ENCODE measurements at places on chromosomes 7 and 10.
A peak's percentile ranks its signal among the peaks of the same experiment; 100 is the strongest.

DNA sequence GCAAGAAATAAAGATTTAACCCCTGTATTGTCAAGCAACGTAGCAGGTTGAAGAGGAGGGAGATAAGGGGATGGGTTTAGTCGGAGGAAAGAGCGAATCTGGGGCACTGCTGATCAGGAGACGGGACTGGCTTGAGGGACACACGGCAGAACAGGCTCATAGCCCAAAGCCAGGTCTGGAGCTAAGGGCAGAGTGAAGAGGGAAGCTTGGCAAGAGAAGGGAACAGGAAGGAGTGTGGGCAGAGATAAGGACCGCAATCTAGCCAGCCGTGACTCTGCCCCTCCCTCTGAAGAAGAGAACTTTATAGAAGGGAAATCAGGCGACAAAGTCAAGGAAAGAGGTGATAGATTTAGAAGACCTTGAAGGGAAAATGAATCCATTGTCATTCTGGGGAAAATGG, 67.6 kb downstream of the CAV1 start:
- H3K4me3 ChIP-seq, result no peak overlapping the region
- no peak overlapping the region for H3K27ac ChIP-seq
- peaks cover 23% of the 10 kb centered on the region for H3K27me3 ChIP-seq
- DNase-seq, result peak; percentile 28

DNA sequence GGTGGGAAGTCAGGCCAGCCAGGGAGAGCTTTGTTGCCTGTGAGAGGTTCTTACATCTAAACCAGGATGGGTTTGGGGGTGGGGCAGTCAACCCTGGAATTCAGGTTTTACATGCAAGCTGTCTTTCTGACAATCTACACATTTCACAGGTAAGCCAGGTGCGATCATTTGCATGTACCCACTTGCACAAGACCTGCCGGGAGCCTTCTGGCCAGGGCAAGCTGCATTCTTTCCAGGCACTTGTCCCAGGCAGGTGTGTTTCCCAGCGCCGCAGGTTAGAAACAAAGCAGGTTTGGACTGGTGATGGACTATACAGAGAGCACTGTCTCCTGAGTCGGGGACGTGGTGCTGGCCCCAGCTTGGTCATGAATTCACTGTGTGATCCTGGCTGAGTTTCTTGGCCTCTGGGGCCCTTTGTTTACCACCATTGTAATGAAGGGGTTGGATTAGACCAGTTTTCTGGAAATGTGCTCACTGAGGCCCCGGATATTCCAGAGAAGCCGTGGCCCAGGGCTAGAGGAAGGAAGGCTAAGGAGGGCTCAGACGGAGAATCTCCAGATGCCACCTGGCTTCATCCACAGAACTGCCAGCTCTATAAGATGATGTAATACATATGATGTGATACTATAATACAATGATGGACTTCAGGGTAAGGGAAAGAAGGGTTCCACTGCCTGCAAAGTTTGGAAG, 205.2 kb upstream of the SVIL start:
- DNase-seq, result no peak
- H3K4me3 ChIP-seq, result no peak overlapping the region
- H3K27ac ChIP-seq, result no peak overlapping the region
- H3K36me3 ChIP-seq, result no peaks in the 10 kb centered on the region
- H3K4me1 ChIP-seq, result no peaks in the 10 kb centered on the region

DNA sequence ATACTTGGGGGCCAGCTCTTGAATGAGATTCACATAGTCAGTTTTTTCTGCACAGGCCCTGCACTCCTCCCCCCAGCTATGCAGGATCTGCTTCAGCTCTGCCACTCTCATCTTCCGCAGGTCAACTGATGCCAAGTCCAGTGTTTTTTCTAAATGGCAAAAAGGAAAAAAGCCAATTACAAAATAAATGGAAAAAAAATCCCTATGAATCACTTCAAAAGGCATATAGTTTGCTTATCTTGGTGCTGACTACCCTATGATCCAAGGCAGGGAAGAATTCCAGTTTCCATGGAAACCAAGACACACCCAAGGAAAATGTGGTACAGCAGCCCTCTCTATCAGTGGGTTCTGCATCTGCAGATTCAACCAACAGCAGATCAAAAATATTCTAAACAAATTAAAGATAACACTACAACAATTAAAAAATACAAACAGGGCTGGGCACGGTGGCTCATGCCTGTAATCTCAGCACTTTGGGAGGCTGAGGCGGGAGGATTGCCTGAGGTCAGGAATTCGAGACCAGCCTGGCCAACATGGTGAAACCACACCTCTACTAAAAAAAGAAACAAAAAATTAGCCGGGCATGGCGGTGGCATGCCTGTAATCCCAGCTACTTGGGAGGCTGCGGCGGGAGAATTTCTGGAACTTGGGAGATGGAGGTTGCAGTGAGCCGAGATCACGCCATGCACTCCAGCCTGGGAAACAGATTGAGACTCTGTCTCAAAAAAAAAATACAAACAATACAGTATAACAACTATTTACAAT, 17.6 kb downstream of the CDNF start:
- peaks cover 10% of the 10 kb centered on the region for H3K4me1 ChIP-seq
- no peak for DNase-seq
- no peak overlapping the region for H3K4me3 ChIP-seq
- H3K27me3 ChIP-seq, result no peaks in the 10 kb centered on the region
- no peak overlapping the region for H3K27ac ChIP-seq

DNA sequence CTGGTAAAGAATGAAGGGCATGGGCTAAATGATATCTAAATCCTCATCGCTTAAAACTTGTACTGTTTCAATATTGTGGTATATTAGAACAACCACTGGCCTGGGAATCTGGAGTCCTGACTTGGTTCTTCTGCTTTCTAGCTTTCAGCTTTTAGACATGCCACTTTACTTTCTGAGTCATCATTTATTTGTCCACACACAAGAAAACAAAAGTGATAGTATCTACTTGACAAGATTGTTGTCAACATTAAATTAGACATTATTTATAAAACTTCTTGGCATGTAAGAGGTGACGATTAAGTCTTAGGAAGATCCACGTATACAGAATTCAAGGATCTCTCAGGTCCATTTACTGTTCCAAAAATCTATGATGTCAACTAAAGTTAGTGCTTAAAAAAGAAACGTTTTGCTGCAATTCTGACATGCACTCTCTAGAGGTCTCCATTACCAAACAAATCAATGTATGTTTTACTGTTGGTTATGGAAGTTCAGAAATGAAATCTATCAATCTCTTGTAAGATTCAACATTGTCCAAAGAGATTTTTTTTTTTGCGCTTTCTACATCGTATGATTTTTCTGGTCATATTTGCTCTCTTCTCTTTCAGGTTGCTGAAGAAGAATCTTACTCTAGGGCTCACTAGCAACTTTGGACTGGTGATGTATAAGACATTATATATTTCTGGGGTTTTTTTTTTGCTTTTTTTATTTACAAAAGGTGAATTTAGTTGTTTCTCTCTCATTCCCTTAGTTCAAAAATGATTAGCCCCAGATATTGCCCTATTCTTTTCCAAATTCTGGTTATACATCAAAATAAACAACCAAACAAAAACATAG, 53.6 kb upstream of the DYNC1I1 start:
- no peaks in the 10 kb centered on the region for H3K36me3 ChIP-seq
- H3K4me3 ChIP-seq, result no peak overlapping the region
- H3K27ac ChIP-seq, result no peak overlapping the region

DNA sequence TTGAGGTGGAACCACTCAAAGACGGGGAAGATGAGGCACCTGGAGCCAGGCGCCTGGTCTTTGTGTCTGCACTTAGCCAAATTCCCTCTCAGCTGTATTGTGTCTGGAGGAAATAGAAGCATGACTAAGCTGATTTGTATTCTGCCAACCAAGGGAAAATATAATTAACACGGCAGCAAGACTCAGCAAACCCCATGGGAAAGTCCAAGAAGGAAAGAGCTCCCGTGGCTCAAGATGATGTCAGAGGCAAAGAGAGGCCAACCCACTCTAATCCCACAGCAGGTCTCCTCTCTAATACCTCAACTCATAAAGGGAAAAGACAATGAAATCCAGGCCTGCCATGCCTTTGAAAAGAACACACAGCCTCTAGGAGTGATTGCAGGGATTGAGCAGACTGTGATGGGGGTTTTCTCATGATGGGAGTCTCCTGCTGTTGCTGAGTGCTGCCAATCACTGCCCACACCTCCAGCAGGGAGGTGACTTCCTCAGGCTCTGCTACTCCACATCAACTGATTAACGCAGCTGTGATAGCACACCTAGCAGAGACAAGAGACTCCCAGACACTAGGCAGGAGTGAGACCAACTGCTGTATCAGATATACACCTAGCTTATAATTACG, 255.5 kb upstream of the C7orf33 start:
- no peaks in the 10 kb centered on the region for H3K36me3 ChIP-seq
- no peak overlapping the region for H3K4me3 ChIP-seq
- peaks cover 16% of the 10 kb centered on the region for H3K4me1 ChIP-seq
- H3K27ac ChIP-seq, result no peak overlapping the region

DNA sequence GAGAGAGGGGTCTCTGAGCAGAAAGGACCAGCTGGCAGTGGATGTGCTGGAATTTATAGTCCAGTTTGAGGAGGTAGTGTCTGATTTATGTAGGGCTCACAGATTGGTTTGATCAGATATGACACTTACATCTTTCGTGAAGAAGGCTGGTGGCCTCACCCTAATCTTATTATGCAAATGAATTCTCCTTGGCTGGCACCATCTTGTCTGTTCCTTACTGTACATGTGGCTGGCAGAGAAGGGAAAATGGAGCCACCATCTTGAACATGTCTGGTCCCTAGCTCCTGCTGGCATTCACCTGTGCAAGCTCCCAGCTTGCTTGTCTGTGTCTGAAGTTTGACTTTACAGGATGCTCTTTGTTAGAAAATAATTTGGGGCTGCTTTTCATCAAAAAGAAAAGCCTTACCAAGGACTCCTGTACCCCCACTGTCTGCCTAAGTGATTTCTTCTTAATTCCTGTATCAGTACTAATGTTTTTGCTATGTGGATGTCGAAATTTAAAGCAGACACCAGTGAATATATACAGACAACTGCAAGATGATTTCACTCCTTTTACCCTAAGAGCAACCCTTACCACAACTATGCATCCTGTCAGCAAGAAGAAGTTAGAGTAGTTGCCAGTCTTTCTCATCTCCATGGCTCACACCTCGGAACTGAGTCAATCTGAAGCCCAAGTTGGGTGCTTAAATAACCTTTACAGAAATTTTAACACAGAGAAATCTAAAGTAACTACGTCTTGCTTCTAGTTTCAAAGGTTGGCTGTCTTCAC, 322.0 kb upstream of the SEMA3D start:
- H3K36me3 ChIP-seq, result no peaks in the 10 kb centered on the region
- DNase-seq, result no peak
- H3K27me3 ChIP-seq, result no peaks in the 10 kb centered on the region
- no peaks in the 10 kb centered on the region for H3K4me1 ChIP-seq
- no peak overlapping the region for H3K27ac ChIP-seq

- no peaks in the 10 kb centered on the region for H3K27me3 ChIP-seq
- DNase-seq, result no peak
These were observed 477.3 kb downstream of the SDK1 start for GRCh38 chr7:3778345-3778744.

GRCh38 chr10:124918191-124918830, 23.6 kb upstream of the ZRANB1 start:
- peak overlapping the region; percentile 87 for H3K27ac ChIP-seq
- no peaks in the 10 kb centered on the region for H3K27me3 ChIP-seq
- peaks cover 6% of the 10 kb centered on the region for H3K36me3 ChIP-seq
- peaks cover 18% of the 10 kb centered on the region for H3K4me1 ChIP-seq
- no peak for DNase-seq

GRCh38 chr10:88759366-88760101, at the start of gene LIPN:
Gene LIPN (plus strand): TSS chr10:88760020. CDS start chr10:88761406, 1,386 bp downstream.
- no peaks in the 10 kb centered on the region for H3K27me3 ChIP-seq
- H3K27ac ChIP-seq, result no peak within 1 kb of the TSS
- peaks cover 6% of the 10 kb centered on the region for H3K4me1 ChIP-seq
- H3K36me3 ChIP-seq, result no peaks in the 10 kb centered on the region

DNA sequence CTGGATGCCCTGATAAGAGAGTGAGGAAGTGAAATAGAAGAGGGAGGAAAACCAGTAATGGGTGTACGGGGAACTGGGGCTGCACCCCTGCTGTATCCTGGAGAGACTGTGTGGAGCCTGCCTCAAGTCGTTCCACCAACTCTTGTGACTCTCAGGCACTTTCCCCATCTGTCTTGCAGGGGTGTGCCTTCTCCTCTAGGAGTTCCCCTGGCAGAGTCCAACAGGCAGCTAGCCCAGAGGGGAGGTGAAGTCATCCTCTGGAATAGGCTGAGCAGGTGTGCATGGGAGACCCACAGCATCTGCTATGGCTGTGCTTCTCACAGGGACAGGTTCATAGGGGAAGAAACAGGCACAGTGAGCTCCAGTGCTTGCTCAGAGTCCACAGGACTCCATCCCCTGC, 46.8 kb downstream of the WIPF3 start:
- DNase-seq, result no peak
- no peaks in the 10 kb centered on the region for H3K4me1 ChIP-seq
- H3K27ac ChIP-seq, result no peak overlapping the region
- H3K27me3 ChIP-seq, result peaks cover under 1% of the 10 kb centered on the region

DNA sequence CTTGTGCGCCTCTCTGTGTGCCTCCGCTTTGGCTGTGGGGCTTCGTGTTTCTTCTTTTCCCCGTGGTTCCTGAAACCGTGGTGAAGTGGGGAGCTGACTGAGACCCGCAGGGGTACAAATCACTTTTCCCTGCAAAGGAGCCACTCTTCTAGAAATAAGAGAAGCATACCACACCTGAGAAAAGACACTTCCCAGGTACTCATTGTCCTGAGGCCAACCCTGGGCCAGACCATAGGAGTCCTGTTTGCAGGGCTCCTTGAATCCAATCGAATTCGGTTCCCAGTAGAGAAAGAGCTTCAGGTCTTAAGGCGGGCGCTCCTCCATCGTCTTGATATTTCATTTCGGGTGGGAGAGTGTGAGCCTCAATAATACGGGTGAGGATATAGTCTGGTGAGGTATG, 32.4 kb upstream of the ZNF273 start:
- DNase-seq, result no peak
- no peak overlapping the region for H3K27ac ChIP-seq
- no peaks in the 10 kb centered on the region for H3K36me3 ChIP-seq
- no peak overlapping the region for H3K4me3 ChIP-seq
- H3K27me3 ChIP-seq, result no peaks in the 10 kb centered on the region

DNA sequence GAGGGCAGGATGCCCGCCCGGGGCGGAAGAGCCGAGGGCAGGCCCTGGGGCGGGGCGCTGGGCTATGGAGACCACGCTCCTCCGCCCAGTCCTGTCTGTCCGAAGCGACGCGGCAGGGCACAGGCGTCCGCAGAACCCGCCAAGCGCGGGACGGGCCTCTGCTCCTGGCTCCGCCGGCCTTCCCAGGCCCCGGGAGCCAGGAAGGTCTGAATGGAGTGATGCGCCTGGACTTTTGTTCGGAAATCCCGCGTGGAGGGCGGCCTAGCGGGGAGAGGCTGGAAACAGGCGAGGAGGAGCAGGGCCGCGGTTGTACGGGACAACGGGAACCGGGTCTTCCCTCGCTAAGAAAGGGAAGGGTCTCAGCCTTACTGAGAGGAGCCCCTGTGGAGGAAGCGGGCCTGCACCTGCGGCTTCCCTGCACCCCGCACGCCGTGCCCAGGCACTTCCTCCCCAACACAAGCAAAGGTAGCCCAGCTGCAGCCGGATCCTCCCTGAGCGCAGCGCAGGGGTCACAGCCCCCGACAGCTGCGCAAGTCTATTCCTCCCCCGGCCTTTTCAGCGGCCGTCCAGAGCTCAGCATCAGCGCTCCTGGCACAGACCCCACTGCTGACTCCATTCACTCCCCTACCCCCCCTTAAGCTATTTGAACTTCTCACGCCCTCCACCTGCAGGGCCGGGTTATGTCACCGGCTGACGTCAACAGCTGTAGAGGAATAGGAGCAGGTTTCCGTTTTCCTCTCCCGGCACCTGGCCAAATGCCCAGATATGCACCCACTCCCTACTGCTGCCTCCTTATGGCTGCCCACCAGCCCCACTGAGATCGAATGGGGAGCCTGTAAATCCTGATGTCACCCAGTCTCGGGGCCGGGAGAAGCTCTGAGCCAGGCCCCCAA, 143.2 kb upstream of the RET start:
- peaks cover 14% of the 10 kb centered on the region for H3K4me1 ChIP-seq
- H3K36me3 ChIP-seq, result no peaks in the 10 kb centered on the region
- no peak overlapping the region for H3K27ac ChIP-seq
- H3K27me3 ChIP-seq, result peaks cover 6% of the 10 kb centered on the region
- DNase-seq, result no peak

Data from B cell (primary cell).